ENCODE measurements at places on chromosomes 2 and 18.

DNA sequence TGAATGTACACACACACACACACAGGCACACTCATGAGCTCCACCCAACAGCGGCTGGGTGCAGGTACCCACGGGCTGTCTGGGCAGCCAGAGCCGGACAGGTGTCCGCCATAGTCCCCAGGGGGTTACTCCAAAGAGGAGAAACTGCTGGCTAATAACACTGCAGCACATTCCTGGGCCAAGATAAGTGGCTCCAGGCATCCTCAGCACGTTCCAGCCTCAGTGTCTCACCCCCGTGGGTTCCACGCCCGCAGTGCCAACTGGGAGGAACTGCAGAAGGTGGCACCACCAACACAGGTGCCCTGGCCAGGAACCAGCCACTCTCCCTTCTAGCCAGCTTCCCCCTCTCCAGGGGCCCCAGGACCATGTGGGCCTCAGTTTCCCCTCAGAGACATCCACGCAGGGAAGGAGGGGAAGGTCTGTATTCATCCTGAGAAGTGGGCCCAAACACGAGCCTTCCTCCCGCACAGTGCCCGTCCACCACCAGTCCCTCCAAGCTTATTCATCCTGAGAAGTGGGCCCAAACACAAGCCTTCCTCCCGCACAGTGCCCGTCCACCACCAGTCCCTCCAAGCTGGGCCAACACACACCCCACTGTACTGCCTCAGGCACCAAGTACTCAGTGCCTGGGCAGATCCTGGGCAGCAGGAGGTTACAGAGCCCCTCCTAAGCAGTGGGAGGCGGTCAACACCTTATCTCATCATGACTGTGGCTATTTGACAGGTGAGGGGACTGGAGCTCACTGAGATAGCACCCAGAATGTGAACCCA, 47.6 kb downstream of the TNS1 start:
- DNase-seq, result no peak

DNA sequence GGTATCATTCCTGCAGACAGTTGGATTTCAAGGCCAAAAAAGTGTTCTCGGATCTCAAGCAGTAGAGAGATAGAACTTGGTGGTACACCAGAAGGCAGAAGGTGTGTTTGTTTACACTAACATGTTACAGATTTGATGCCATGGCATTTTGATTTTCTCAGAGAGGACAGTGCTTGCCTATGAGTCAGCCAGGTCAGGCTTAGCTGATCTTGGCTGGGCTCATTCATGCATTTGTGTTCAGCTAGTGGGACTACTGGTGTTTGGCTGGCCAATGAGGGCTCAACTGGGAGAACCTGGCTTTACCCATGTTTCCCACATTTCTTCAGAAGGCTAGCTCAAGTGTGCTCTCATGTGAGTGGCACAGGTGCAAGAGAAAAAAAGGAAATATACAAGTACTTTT, 162.0 kb downstream of the C1D start:
- DNase-seq, result no peak

GRCh38 chr2:123976054-123976648, 48.9 kb upstream of the CNTNAP5 start:
- DNase-seq, result no peak

DNA sequence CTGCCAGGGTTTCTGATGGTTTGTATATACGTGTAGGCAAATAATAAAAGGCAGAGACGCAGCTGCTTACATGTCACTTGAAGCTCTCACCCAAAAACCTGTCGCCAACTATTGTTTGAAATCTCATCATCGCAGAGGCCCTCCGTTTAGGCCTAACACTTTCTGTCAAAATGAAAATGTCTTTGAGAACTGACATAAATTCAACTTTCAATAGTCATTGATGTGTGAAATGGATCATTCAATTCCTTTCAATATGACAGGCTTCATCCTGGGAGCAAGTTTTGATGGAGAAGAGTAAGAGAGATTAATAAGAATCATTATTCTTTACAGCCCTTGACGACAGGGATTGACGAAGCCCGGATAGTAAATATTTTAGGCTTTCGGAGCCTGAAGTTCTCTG, 2.7 kb downstream of the ACTG2 start:
- no peak for DNase-seq

- DNase-seq, result no peak
Measured at GRCh38 chr2:98461498-98462049, 16.9 kb downstream of the INPP4A start.

DNA sequence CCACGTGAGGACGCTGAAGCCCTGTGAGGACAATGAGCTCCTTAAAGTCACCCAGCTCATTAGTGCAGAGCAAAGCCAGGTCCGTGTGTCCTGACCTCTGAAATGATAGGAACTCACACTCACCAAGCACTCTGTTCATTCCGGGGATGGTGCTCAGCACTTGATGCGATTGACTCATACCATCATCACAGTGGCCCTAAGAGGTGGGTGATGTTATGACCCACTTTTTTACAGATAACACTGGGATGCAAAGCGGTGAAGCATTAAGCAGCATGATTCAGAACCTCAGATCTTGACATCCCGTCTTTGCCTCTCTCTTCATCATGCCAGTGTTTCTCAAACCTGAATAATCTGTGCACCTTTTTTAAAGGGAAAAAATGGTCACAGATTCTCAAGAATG, 234.8 kb downstream of the ALPK2 start:
- no peak for DNase-seq

GRCh38 chr2:144370937-144371584, 148.9 kb downstream of the ZEB2 start:
- DNase-seq, result no peak

DNA sequence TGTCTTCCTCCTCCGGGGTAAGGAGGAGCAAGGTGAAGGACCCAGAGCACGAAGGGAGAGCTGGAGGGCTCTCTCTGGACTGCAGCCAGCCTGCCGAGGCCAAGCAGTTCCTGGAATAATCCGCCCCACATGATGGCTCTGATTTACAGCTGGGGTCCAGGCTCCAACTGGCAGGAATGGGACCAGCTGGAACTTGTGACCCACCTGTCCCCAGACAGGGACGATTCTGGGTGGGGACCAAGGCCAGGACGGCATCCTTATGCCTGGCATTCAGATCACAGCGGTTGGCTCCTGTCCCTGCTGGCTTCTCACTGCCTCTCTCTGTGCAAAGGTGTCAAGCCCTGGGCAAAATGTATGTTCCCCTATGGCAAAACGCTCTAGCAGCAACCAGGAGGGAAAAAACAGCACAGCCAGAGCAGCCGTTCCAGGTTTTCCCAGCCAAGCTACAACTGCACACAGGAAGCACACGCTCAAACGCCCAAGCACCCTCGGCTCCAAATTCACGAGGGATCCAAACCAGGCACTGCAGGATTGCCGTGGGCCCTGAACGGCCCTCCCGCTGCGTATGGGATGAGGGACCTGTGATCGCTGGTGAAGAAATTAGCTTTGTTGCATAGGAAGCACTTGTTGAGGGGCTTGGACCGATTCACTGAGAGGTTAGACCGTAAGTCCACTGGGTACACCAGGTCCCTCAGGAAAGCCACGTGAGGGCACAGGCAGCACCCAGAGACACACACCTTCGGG, 35.8 kb downstream of the FAM178B start:
- DNase-seq, result no peak

DNA sequence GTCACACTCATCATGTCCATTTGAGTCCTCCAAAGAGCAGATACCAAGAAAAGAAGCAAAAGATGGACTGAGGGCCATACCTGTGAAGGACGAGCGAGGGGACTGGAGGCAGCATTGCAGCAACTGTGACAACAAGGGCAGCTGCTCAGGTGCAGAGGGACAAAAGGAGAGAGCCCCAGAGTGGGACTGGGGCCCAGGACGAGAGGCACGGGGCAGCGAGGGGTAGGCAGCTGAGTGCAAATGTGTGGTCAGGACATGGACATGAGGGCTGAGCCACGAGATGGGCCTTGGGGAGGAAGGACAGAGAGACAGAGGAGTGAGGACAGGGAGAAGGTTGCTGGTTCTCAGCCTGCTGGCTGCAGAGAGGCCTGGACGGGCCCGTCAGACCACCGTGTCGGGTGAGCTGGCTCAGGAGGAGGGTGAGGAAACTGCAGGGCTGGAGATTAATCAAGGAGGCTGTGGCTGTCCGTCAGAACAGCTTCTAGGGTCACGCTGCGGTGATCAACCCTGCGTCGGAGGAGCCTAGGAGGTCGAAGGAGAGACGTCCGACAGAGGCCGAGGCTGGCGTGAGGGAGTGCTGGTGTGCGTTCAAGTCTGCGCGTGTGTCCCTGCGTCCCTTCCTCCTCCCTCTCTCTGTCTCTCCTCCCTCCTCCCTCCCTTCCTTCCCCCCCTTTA, 206.8 kb upstream of the HDAC4 start:
- no peak for DNase-seq

DNA sequence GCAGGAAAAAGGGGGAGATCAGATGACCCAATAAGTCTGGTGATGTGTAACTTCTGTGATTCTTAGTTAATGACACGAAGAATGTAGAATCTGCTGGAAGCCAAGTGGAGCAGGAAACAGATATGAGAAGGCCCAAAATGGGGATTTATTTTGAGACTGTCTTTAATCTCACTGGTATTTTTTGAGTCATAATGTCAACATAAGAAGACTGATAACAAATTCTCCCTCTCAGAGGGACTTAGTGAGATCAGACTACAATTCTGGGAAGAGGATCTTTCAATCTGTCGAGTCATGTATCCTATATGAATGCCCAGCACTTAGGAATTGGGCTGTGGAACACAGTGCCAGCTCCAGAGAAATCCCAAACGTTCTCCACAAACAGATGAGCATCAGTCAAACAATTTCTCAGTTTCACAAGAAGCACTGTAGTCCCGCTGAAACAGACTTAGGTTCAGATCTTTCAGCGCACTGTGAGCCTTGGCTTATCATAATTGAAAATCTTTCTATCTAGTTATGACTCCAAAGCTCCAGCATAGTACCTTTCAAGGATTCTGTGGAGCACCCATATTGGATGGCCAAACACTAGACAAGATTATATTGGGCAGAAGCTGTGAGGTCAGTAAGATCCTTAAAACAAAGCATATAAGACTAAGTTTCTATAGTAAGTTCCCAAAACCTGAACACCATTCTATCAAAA, 738.2 kb downstream of the LRP1B start:
- DNase-seq, result no peak

GRCh38 chr2:23734416-23734815, 192.5 kb downstream of the ATAD2B start:
- DNase-seq, result no peak

DNA sequence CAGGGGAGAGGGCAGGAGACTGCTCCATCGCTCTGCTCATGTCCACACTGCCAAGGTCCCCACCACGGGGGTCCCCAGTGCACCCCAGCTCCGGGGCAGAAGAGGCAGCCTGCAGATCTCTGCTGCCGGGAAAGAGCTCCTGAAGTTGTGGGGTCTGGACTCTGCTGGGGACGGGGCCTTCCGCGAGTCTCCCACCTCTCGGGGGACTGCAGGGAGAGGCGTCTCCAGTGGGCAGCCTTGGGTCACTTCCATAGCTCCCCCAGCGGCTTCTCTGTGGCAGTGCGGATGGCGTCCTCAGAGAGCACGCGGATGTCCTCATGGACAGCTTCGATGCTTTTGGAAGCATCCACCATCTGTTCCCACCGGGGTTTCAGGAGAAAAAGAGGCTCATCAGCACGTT, 10.7 kb downstream of the DTYMK start:
- no peak for DNase-seq

- DNase-seq, result peak; percentile 78
Measured at GRCh38 chr2:96507957-96508520, 2.9 kb upstream of the NEURL3 start.

DNA sequence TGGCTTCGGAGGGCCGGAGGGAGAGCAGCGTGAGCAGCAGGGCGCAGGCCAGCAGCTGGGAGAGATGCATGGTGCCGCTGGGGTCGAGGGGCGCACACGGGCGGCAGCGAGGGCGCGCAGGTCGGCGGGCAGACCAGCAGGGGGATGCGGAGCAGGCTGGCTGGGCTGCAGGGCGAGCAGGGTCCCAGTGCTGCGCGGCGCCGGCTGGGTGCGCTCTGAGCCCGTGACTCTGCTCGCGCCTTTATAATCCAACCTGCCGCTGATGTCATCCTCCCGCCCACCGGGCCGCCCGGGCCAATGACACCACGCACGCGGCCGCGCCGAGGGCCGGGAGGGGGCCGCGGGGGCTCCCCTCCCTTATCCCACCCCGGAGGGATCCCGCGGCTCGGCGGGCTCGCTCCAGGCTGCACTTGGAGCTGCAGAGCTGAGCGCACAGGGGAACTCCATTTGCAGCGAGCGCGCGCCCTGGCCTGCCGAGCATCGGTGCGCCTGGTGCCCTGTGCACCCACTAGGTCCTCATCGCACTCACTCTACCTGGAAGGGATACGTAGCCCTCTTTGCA, at the start of gene NPPC:
Gene NPPC (minus strand): TSS at position 217 of the 562 bp plus-strand sequence. CDS start 147 bp downstream, at position 70.
- no peak for DNase-seq

GRCh38 chr2:151905963-151906632, 77.9 kb upstream of the ARL5A start:
- no peak for DNase-seq

- DNase-seq, result peak; percentile 10
Measured at GRCh38 chr2:46230115-46230571, 67.1 kb upstream of the EPAS1 start.

DNA sequence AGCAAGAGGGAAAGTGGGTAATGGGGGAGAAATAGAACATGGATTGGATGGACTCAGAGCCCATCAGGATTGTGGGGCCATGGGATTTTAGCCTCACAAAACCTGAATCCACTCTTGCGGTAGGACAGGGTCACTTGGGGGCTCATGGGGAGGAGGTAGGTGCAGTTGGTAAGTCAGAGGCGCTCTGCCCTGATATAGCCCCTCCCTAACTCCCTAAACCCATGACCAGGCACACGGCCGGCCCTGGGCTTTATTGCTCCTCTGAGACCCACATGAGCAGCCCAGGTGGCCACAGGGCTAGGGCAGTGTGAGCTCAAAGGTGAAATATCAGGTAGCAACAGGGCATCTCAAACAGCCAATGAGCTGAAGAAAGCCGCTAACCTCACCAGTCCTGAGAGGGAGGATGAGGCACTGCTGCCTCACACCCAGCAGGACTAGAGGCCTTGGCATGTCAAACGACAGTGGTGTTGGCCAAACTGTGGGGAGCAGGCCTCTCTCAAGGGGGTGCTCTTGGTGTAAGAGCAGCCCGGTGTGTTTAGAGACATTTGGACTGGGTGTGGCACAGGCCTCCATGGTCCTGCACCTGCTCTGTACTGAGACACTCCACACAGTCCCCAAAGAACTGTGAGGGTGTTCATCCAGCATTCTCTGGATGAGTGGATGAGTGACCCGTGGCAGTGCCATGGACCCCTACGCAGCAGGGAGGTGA, 90.8 kb upstream of the HS6ST1 start:
- DNase-seq, result no peak

DNA sequence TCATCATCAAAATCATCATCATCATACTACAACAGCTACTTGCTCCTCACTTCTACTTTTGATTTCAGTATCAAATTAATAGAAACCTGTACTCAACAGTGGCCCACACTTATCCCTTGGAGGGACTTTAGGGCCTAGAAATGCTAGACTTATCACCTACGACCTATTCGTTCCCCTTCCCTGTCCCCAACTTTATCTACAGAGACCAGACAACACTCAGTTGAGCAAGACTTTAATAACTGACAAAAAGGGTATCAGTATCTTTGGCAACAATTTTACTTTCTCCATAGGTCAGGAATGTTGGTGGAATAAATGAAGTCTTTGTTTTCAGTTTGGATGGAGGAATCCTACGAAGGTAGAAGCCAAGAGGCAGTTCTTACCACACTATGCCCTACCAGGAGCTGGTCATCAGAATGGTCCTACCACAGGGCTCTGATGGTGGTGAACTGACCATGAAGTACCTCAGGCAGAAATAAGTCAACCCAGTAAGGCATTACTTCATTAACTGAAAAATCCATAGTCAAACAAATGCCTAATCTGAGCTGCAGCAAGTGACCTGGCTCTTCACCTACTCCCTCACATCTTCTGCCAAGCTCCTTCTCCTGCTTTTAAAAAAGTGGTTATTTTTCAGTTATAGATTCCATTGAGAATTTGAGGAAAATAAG, 26.6 kb downstream of the MBD2 start:
- DNase-seq, result no peak

Data from effector memory CD4-positive, alpha-beta T cell (primary cell).